ENCODE measurements at places on chromosomes 3 and 15.

DNA sequence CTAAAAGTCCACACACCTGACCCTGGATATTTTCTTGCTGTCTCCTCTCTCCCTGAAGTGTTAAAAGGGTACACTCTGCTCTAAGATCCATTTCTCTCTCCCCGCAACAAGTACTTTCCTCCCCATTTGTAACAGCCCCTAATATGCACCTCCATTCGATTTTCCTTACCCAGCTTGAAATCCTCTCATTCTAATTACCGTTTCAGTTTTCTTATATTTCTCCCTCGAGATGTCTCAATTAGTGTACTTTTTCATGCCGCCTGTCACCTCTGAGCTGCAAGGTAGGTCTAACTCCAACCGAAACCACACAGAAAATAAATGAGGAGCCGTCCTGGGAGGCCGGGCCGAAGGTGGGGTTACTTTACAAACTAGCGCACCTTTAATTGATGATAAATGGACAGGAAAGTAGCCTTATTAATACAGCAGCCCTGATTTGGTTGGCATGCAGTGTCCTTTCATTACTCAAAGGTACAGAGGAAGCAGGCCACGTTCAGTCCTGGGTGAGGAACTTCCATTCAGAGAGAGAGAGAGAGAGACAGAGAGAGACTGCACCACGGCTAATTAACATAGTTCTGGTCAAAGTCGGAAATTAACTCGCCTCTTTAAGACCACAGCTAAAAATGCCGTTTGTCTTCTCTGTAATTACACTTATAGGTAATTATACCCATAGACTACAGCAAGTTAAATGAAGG lies 319.9 kb downstream of the ARRDC4 start:
- DNase-seq: no peak

DNA sequence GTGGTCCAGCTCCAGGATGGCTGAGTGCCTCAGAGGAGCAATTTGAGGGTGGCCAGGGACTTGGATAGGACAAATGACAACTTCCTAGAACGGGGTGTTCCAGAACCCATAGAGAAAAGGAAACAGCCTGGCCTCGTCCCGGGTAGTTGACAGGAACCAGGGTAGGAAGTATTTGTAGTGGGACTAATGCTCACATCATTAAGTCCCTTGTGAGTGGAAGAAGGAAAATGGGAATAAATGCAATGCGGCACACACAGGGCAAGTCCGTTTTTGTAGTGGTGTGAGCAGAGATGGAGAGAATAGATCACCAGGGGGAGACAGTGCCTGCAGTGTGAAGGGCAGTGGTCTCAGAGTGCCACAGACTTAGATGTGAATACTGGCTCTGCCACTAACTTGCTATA lies 19.6 kb downstream of the TIMP4 start:
- DNase-seq: no peak

- DNase-seq: no peak
Observed at GRCh38 chr3:130894130-130894985, 474 bp downstream of the ATP2C1 start.

DNA sequence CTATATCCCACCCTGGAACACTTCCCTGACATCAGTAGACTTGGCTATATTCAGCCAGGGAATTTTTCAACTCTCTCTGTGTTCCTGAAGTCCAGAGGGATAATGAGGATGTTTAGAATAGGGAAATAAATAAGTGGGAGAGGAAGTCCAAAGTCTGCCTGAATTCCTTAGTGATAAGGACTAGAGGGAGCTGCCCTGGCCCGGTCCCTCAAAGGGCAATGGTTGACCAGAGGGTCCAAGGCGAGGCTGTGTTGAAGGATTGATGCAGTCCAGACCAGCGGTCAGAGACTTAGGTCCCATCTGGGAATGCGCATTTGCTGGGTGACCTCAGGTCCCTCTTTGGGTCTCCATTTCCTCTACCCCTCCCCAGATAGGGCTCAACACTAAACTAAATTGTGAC lies 7.9 kb downstream of the VIPR1 start:
- DNase-seq: no peak

GRCh38 chr3:110413807-110414748 lies 657.5 kb upstream of the NECTIN3 start:
- DNase-seq: no peak

- no peak for DNase-seq
Observed at GRCh38 chr15:50653156-50653743, 33.3 kb downstream of the TRPM7 start.

GRCh38 chr3:12829404-12829803 lies 12.0 kb downstream of the RPL32 start:
- DNase-seq: no peak

GRCh38 chr3:71163198-71163918 lies 420.2 kb downstream of the FOXP1 start:
- no peak for DNase-seq

- no peak for DNase-seq
Observed at GRCh38 chr3:19012846-19013245, 135.5 kb upstream of the KCNH8 start.

GRCh38 chr3:42300013-42300412 lies 34.0 kb upstream of the CCK start:
- no peak for DNase-seq

- no peak for DNase-seq
Observed at GRCh38 chr3:127565711-127566110, 24.8 kb downstream of the TPRA1 start.

- DNase-seq: peak; percentile 70
Observed at GRCh38 chr15:77821188-77821958, 188.7 kb upstream of the LINGO1 start.

Data from NCI-H1694 treated with DMSO at 0.1 percent for 48 hours (cell line).